ENCODE measurements at places on chromosomes 2 and 18.

DNA sequence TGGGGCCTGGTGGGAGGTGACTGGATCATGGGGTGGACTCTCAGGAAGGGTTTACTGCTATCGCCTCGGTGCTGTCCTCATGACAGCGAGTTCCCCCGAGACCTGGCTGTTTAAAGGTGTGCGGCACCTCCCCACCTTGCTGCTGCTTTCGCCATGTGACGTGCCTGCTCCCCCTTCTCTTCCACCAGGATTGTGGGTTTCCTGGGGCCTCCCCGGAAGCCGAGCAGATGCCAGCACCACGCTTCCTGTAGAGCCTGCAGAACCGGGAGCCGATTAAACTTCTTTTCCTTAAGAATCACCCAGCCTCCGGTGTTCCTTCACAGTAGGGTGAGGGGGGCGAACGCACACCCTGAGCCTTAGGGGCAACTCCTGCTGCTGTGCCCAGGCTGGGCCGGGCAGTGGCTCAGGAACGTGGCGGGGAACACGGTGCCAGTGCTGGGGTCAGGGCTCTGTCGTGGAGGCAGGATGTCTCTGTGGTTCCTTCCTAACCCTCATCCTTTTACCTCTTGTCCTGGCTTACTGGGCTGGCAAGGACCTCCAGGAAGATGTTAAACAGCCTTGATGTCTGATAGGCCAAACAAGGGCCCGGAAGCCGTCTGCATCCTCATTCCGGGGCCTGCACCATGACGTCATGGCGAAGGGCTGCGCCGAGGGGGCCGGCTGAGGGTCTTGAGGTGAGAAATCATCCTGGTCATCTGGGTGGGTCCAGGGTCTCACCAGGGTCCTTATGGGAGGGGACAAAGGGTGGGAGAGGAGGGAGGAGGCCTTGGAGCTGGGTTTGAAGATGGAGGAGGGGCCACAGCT lies 12.7 kb downstream of the NEU4 start:
- no peak for DNase-seq

- DNase-seq: peak; percentile 2
These were observed 540.1 kb downstream of the NRXN1 start for GRCh38 chr2:50491541-50492476.

DNA sequence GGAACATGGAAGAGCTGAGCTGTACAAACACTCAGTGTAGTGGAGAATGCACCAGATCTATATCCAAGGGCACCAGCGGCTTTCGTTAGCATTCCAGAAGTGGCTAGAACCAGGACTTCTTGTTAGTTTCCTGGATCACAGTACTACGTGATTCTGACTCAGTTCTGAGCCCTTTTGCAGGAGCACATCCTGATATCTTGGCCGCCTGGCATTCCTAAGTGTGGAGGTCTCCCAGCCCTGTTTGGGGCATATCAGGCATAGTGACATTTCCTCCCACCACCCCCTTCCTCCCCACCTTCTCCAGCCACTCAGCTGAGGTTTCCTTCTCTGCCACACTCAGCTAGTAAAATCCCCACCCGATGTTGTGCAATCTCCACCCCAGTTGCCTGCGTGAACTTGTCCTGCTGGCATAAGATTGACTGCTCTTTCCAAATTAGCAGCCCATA lies 63.4 kb downstream of the BMP10 start:
- no peak for DNase-seq

GRCh38 chr2:33476793-33477190 lies 343 bp downstream of the RASGRP3 start:
- DNase-seq: no peak

DNA sequence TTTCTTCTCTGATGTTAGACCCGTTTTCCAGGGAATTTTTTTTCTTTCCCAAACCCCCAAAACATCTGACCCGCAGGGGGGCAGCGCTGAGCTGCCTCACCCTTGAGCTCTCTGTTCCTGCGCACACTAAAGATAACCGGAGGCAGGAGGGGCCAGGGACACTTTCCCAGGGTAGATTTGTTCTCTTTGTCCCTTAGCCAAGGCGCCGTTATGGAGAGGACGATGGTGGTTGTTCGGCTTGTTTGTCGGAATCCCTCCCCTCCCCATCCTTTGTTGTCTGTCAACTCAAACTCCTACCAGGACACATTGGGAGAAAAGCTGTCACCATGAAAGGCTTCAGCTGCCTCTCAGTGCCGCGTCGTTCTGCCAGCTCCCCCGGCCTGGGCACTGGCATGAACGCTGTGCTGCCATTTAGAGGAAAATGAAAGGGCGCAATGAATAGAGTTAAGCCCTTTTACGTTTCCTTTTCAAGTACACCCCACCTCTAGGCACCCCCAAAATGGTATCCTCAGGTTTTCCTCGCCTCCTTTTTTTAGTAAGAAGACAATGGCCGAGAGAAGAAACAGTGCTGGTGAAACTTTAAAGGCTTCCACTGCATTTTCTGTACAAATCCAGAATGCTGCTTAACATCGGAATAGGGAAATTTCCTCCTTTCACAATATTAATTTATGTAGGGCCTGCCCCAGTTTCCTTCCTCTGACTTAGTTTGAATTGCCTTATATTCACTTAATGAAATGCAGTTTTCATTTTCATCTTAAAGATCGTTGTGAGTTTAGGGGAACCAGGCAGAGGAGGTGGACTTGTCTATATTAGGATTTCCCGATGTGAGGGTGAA lies 62.1 kb downstream of the RND3 start:
- DNase-seq: no peak

All from stimulated activated CD4-positive, alpha-beta T cell treated with anti-CD3 and anti-CD28 coated beads, TNF-alpha, amount 100 ng/mL, for 24 hours (primary cell).